T follicular helper cell (primary cell): ENCODE measurements at places on chromosomes 11 and 22.

GRCh38 chr22:45987136-45987861 is 10.3 kb upstream of the WNT7B start:
- DNase-seq, result no peak

GRCh38 chr11:11020747-11021149 is 162.9 kb upstream of the ZBED5 start:
- no peak for DNase-seq

DNA sequence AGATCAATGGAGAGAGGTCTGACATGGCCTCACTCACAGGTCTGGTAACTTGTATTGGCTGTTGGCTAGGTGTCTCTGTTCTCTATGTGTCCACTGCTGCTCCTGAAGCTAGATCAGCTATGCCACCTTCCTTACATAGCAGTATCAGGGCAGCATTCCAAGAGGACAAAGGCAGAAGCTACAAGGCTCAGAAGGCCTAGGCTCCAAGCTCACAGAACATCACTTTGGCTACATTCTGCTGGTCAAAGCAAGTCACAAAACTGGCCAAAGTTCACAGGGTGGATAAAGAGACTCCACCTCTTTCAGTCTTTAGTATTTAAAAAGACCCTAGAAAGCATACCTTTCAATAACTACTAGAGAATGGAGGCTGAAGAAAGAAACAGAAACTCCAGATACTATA is 4.1 kb downstream of the SLC5A12 start:
- DNase-seq, result no peak

- no peak for DNase-seq
Observed at GRCh38 chr11:112292785-112293407, 32.2 kb upstream of the PLET1 start.
